Activated naive CD8-positive, alpha-beta T cell treated with anti-CD3 and anti-CD28 coated beads for 36 hours (primary cell): ENCODE measurements at places on chromosomes 2 and 18. TPM values are rescaled to one million over a fixed set of nuclear protein-coding genes. Genes with fewer than 3 reads are reported as not detected.

Gene TWIST2
- not detected for total RNA-seq

Gene RAB6D
- not detected for total RNA-seq

Gene CXCR4
- total RNA-seq: 56.4 TPM

Gene HAAO
- 1.1 TPM for total RNA-seq

Gene SLC4A5
- 1.5 TPM for total RNA-seq

Gene ANKRD29
- total RNA-seq: not detected

Gene SMPD4
- 110 TPM for total RNA-seq

Gene PSMA8
- total RNA-seq: 3.6 TPM

Gene CHRNG
- not detected for total RNA-seq

Gene KCNK3
- total RNA-seq: not detected

Gene UCN
- total RNA-seq: 1.3 TPM

DNA sequence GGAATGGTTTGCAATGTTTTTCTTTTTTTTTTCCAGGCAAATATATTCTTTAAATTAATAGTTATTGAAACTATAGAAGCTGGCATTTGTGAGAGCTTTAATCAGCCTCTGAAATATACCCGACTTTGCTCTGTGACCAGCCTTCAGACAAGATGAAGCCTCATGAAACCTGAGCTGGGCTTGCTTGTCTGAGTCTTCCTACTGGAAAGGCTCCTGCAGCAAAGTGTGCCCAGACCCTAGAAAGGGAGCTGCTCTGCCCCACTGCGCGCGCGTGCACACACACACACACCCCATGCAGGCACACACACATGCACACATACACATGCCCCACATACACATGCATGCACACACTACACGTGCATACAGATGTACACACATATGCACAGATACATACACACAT, 203.3 kb upstream of the NT5C1B start:
- no peak for DNase-seq
- no peak overlapping the region for H3K27ac ChIP-seq
- no peaks in the 10 kb centered on the region for H3K36me3 ChIP-seq
- H3K4me3 ChIP-seq: no peak overlapping the region

DNA sequence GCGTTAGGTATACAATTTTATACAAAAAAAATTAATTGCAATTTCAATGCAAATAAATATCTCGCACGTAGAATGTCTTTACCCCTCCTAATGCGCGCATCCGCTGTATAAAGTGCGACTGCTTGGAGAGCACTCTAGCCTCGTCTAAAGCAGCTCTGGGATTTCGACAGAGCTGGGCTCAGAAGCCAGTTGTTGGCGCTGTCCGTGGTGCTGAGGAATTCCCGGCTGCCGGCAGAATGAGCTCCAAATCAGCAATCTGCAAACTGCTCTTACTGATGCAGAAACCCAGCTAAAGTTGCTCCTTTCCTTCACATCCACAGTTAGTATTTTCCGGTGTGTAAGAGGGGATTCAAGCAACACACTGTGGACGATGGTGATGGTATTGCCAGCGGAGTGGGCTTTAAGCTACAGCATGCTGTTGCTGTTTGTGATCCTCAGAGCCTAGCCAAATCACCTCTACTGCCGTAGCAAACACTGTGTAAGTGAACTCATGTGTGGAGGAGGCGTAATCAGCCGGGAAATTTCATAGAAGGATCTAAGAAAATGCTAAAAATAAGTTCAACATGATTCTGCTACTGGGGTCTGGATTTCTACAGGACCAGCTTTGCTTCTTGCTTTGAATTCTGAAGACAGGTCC, at the start of gene VWC2L:
Gene VWC2L, plus strand, starts transcription at position 137 of the 637 bp plus-strand sequence. CDS start 3,140 bp downstream, outside the sequence.
- H3K4me1 ChIP-seq: no peaks in the 10 kb centered on the region
- H3K4me3 ChIP-seq: no peak within 1 kb of the TSS
- DNase-seq: peak; percentile 11
- H3K36me3 ChIP-seq: no peaks in the 10 kb centered on the region
- no peak within 1 kb of the TSS for H3K27ac ChIP-seq

DNA sequence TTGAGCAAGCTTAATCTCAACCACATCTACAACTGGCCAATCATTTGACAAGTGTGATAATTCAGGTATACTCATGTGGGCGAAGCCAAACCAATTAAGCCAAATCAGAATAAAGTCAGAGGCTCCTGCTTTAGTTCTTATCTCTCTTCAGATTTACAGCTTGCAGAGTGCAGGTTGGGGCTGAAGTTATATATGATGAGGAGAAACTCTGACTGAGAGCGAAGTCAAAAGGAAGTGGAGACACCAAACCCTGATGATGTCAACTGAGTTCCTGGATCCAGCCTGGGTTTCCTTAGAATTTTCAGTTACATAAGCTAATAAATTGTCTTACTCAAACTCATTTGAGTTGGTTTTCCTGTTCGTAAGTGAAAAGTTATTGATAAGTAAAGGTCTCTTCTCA, 73.9 kb downstream of the ASXL2 start:
- no peak overlapping the region for H3K4me3 ChIP-seq
- no peak for DNase-seq
- H3K4me1 ChIP-seq: peaks cover 58% of the 10 kb centered on the region
- peaks cover 43% of the 10 kb centered on the region for H3K36me3 ChIP-seq
- peak overlapping the region; percentile 40 for H3K27ac ChIP-seq

- DNase-seq: peak; percentile 4
- H3K36me3 ChIP-seq: peaks cover 13% of the 10 kb centered on the region
- H3K4me1 ChIP-seq: peaks cover 6% of the 10 kb centered on the region
- no peaks in the 10 kb centered on the region for H3K27me3 ChIP-seq
Observed at GRCh38 chr2:183229386-183229785, 105.1 kb downstream of the NUP35 start.

GRCh38 chr2:2757764-2758163, 426.7 kb upstream of the MYT1L start:
- H3K36me3 ChIP-seq: no peaks in the 10 kb centered on the region
- no peaks in the 10 kb centered on the region for H3K4me1 ChIP-seq
- no peak overlapping the region for H3K4me3 ChIP-seq
- H3K27me3 ChIP-seq: no peaks in the 10 kb centered on the region

- H3K27me3 ChIP-seq: no peaks in the 10 kb centered on the region
- no peaks in the 10 kb centered on the region for H3K36me3 ChIP-seq
- H3K27ac ChIP-seq: no peak overlapping the region
- DNase-seq: no peak
Observed at GRCh38 chr2:200444530-200444929, 65.3 kb downstream of the KCTD18 start.

DNA sequence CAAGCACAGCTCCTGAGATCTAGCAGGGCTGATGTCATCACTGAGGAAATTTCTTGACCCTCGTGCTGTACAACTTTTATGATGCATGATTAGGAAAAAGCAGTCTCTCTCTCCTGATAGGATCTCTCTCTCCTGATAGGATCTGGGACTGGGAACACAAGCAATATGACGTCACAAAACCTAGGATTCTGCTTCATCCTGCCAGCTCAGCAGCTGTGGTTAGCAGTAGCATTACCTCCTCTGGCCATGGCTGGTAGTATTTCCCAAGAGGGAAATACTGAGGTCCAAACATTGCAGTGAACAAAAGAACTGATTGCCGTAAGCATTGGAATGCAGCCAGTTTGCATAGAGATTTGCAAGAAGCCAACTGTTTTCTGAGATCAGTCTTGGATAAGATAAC, 521.2 kb upstream of the POU3F3 start:
- H3K36me3 ChIP-seq: no peaks in the 10 kb centered on the region
- H3K4me1 ChIP-seq: no peaks in the 10 kb centered on the region
- no peak overlapping the region for H3K4me3 ChIP-seq
- DNase-seq: no peak
- H3K27ac ChIP-seq: no peak overlapping the region

- H3K4me3 ChIP-seq: no peak overlapping the region
- H3K27me3 ChIP-seq: no peaks in the 10 kb centered on the region
- peaks cover 40% of the 10 kb centered on the region for H3K4me1 ChIP-seq
Observed at GRCh38 chr18:79947881-79948610, 3.4 kb downstream of the SLC66A2 start.

GRCh38 chr2:15975676-15976075, 35.3 kb downstream of the MYCN start:
- H3K27ac ChIP-seq: no peak overlapping the region
- H3K4me3 ChIP-seq: no peak overlapping the region
- no peaks in the 10 kb centered on the region for H3K36me3 ChIP-seq
- H3K27me3 ChIP-seq: no peaks in the 10 kb centered on the region
- DNase-seq: no peak
- peaks cover 9% of the 10 kb centered on the region for H3K4me1 ChIP-seq

DNA sequence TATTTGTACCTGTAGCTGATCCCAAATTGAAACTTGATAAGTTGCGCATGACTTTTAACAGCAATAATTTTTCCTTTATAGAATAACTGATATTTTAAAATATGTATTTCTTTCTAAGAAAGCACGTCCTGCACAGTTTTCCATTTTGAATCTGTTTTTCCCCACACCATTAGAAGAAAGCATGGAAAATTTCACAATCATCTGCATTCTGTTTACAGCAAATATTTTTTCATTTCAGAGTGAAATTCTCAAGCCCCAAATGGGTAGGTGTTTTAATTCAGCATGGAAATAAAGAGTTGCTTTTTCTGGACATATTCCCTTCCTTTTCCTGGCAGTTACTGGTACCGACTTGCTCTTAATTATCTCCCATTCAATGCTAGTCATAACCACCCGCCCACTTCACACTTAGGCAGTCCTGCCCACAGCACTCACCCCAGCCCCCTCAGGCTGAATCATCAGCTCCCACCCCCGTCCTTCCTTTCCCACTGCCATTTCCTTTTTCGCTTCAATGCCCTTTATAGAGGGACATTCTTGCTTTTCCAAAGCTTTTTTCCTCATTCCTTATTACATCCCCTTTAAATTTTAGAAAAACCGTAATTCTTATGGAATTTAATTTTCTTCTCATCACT, 89.2 kb upstream of the GLS start:
- H3K36me3 ChIP-seq: peaks cover 6% of the 10 kb centered on the region
- H3K4me3 ChIP-seq: peak overlapping the region; percentile 48
- peaks cover 60% of the 10 kb centered on the region for H3K4me1 ChIP-seq
- H3K27me3 ChIP-seq: no peaks in the 10 kb centered on the region
- peak; percentile 51 for DNase-seq
- H3K27ac ChIP-seq: peak overlapping the region; percentile 86

DNA sequence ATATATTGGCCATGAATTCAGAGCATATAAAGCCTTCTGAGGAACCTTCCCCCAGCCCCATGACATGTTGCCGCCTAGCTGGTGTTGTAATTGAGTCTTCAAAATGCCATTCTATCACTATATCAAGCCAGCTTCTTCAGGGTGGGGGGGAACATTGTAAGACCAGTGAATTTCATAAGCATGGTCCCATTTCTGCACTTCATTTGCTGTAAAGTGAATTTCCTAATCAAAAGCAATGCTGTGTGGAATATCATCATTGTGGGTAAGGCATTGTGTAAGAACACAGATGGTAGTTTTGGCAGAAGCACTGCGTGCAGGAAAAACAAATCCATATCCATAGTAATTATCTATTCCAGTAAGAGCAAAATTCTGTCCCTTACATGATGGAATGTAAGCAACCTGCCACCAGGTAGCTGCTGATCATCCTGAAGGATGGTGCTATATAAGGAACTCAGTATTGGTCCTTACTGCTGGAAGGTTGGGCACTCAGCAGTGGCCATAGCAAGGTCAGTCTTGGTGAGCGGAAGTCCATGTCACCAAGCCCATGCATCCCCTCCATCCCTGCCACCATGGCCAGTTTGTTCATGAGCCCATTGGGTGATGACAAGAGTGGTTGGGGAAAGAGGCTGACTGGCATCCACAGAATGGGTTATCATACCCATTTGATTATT, 159.4 kb downstream of the COPS8 start:
- no peak overlapping the region for H3K4me3 ChIP-seq
- H3K27me3 ChIP-seq: peaks cover 14% of the 10 kb centered on the region
- DNase-seq: no peak

GRCh38 chr2:226885769-226886435, 50.0 kb downstream of the RHBDD1 start:
- no peak for DNase-seq
- H3K4me1 ChIP-seq: no peaks in the 10 kb centered on the region
- peaks cover 32% of the 10 kb centered on the region for H3K36me3 ChIP-seq
- H3K4me3 ChIP-seq: no peak overlapping the region
- H3K27me3 ChIP-seq: no peaks in the 10 kb centered on the region

DNA sequence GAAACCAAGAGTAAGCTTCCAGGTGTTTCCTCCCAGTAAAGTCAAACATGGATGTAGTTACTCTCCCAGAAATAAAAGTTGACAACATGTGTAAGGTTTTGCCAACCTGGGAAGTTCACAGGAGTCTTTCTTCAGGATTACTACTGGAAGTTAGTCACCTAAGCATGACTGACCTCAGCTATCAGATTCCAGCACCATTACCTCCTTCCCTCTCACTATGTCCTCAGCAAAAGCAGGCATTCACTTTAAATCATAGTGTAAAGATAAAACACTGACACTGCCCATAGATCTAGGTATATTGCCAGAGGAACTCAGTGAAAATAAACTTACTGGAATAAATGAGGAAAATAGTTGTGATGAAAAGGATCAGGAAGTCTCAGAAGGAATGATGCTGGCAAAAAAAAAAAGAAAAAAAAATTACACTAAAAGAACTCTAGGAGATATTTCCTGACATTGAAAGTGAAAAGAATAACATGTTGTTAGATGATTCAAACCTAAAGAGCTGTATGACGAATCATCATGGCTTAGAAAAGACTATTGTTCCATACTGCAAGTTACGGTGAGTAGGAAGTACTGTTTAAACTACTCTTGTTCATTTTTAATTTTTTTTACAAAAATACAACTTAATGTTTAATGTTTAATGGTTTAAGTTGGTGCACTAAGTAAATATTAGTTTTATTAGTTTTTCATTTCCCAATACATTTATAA, 484.5 kb upstream of the ZNF804A start:
- H3K4me3 ChIP-seq: no peak overlapping the region
- H3K36me3 ChIP-seq: no peaks in the 10 kb centered on the region
- no peaks in the 10 kb centered on the region for H3K4me1 ChIP-seq
- no peaks in the 10 kb centered on the region for H3K27me3 ChIP-seq

DNA sequence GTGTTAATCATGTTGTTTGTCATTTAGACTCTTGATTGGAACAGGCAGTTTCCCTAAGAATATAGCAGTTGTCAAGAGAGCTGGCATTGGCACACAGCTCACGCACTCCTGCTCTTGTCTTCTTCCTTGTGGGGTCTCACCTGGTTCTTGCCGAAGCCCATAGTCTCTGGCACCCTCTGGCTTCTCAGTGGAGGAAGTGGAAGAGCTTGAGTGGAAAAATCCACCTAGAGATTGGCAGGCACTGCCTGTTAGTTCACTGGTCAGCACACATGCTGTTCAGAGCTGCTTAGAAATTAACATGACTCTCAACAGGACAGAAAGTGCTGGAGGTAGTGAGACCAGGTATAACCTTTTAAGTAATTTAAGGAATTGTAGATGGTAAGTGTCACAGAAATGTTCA, 28.3 kb downstream of the SCTR start:
- no peaks in the 10 kb centered on the region for H3K36me3 ChIP-seq
- H3K4me1 ChIP-seq: no peaks in the 10 kb centered on the region
- H3K27ac ChIP-seq: no peak overlapping the region
- no peak for DNase-seq
- H3K4me3 ChIP-seq: no peak overlapping the region

DNA sequence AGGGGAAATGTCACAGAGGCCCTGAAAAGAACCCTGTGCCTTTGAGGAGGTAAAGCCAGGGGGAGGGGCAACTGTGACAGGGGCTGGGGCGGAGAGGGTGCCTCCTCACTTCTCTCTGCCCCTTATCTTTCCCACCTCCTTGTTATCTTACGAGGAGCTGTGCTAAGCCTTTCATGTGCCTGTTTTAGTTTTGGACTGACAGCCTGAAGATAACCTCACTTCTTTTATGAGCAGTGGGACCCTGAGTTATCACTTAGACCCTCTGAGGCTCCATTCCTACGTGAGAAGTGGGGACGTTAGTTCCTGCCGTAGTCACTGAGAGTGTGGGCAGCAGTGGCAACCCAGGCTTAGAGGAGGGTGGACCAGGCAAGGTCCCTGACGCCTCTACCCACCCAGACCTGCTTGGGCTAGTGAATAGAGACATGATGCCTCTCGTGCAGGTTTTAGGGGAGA, 39.5 kb upstream of the LBH start:
- no peak for DNase-seq
- H3K4me1 ChIP-seq: no peaks in the 10 kb centered on the region
- no peak overlapping the region for H3K4me3 ChIP-seq
- H3K27ac ChIP-seq: no peak overlapping the region
